ENCODE measurements at places on chromosomes 7 and 10.

DNA sequence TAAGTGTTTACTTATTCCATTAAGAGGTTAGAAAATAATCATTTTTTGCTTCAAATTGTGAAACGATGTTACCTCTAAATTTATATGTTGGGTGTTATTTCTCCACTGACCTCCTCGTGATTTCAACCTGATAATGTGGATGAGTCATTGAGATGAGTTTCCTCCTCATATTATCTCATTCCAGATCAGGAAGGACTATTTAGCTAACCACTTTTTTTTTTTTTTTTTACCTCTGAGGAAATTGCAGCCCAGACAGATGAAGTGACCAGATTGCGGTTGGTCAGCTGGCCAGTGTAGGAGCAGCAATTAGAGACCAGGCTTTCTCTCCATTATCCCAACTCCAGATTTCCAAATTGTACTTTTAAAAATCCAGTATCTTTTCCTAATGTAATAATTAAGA, 248.7 kb downstream of the FZD1 start:
- no peak for DNase-seq

GRCh38 chr7:79452032-79452494, 1.4 kb downstream of the MAGI2 start:
- no peak for DNase-seq

GRCh38 chr10:58414270-58415041, 29.2 kb downstream of the TFAM start:
- DNase-seq = no peak

DNA sequence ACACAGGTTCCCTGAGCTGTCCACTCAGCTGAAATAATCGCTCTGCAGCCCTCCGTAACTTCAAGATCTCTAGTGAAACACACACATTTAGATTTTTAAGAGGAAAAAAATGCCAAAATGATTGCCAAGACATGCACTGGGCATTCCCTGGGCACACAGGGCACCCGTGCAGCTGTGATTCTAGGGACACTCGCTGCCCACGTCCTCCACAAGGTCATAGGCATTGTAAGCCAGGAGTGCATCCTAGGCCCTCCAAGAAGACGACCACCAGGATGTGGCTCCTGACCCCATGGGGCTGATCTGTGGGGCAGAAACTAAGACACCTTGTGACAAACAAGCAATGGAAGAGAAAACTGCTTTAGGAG, 563.3 kb downstream of the PTPRN2 start:
- no peak for DNase-seq

DNA sequence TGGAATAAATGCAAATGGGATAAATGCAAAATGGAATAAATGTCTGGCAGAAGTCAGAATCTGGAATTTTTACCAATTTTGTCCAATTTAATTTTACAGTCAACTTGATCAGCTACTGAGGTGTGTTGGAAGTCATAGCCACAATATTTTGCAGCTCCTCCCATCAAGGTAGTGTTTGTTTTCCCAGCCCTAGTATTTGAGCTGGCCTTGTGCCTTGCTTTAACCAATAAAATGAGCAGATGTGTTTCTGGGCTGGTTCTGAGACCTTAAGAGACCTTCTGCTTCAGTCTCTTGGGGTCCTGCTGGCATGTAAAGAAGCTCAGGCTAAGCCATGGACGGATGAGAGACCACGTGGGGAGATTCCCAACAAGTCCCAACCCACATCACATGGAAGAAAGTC, 42.7 kb upstream of the RSBN1L start:
- no peak for DNase-seq

- no peak for DNase-seq
These were observed 700.3 kb downstream of the TNS3 start for GRCh38 chr7:46881507-46882127.

GRCh38 chr7:145378197-145378596, 542.3 kb upstream of the TPK1 start:
- DNase-seq = no peak

DNA sequence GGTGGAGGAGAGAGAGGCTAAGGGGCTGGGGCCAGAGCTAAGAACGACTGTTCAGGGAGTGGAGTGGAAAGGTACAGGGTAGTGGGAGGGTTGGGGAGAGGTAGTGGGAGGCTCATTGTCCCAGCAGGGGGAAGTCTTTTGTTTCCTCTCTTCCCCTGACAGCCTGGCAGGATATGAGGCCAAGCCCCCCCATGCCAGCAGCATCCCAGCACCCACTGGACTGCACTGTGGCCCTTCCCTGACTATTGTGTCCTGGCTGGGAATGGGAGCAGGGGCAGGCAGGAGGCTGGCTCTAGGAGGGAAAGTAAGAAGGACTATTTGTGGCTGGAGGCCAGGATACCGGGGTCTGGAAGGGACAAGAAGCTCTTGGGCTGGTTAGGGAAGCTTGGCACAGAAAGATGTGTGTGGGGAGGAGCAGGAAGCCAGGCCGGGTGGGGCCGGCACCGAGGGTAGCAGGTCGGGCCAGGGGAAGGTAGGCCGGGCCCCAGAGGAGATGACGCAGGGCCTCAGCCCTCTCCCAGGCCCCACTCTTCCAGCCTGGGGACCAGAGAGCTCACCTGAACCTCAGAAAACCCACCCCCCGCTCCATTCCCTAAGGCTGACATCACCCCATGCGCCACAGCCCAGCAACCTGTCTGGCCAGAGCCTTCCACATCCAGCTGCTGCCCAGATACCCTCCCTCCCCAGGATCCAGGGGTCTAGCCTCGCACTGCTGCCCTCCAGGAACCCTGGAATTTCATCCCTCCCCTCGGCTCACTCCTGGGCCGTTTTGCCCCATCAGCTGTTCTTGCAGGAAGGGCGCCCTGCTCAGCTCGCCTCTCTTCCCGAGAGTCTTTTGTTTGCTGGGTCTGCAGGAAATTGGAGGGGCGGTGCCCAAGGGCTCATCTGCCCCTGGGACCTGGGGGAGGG, 8.8 kb upstream of the EPHB4 start:
- DNase-seq = no peak

DNA sequence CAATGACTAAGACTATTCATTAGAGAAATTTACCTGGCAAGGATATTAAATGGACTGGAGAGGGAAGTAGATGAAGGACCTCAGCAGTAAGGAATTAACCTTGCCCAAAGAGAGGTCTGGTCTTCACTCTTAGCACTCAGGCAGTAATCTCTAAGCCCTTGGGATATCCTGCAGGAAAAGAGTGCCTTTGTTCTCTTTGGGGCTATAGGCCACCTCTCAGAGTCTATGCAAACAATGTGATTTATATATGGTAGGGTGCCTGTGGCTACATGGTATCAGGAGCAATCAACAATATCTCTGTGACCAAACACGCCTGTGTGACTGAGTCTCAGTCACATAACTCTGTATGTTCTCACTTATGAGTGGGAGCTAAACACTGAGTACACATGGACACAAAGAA, 154.7 kb upstream of the CDK1 start:
- no peak for DNase-seq

- no peak for DNase-seq
These were observed 71.1 kb downstream of the INSYN2A start for GRCh38 chr10:127125331-127125730.

- DNase-seq = no peak
These were observed 69.2 kb downstream of the LHPP start for GRCh38 chr10:124530816-124531215.

DNA sequence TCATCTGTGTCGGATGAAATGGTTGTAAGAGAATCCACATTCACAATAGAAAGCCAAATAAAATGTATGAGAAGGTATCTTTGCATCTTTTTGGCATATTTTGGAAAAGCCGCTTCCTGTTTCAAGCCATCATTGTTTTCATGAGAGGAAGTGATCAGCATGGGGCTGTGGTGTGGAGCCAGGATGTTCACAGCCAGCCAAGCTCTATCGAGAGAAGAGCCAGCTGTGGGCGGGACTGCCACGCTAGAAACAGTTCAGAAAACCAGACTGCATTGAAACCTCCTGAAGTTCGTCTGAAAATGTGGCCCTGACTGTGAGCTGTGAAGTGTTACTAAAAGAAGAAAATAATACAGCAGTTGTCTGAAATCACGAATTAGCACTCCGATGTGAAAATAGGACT, 21.2 kb upstream of the NPS start:
- DNase-seq = no peak

DNA sequence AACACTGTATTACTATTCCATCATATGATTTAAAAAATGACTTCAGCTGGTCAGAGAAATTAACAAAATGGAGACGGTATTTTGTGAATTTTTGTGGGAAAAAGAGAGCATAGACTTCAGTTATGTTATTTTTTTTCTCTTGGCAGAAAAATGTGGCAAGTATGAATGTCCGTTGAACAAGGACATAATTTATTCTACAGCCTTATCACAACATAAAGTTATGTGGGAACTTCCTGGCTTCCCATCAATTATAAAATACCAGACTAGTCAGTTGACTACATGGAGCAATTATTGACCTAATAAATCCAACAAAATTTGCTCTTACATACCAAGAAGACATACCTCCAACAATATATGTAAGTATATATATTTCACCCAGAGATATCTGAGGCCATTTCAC, 88.6 kb upstream of the PPP1R3A start:
- no peak for DNase-seq

DNA sequence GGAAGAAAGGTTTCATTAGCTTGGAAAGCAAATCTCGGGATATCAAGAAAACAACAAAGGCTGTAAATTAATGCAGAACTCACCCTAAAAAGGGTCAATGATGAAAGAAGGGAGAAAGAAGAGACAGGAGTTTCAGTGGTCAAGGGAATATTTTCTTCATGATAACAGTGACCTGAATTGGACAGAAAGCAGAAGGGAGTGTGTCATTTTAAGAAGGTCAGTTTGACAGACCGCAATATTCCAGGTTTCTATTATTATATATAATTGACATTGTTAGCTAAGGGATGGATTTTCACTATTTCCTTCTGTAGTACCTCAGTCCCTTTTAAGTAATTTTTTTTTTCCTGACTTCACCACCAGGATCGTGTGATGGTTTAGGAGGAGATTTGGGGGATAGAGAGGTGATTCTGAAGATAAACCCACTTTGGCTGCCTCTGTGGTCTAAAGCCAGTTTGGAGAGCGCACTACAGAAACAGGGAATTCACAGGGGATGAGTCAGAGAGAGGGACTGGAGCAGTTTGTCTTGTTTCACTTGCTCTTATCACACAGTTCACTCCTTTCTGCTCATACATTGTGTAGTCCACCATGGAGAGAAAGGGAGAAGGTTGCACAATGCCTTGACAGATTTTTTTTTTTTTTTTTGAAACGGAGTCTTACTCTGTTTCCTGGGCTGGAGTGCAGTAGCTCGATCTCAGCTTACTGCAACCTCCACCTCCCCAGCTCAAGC, 417.9 kb downstream of the AUTS2 start:
- DNase-seq = no peak

DNA sequence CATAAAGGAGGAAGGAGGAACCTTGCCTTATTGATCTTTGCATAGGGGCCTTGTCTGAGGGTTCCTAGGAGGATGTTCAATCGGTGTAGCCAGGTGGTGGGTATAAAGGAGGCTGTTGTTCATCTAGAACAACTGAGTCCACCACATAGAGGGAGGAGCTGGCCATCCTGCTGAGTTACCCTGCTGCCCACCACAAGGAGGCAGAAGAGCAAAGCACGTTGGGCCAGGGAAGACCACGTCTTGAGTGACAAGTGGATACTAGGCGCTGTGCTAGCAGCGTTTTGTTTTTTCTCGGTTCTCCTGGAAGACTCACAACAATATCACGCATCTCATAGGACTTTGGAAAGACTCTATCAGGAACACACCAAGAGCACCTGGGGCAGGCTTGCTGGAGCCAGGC, 20.0 kb downstream of the FOXI2 start:
- no peak for DNase-seq

- no peak for DNase-seq
These were observed 36.0 kb upstream of the NPFFR1 start for GRCh38 chr10:70319824-70320223.

DNA sequence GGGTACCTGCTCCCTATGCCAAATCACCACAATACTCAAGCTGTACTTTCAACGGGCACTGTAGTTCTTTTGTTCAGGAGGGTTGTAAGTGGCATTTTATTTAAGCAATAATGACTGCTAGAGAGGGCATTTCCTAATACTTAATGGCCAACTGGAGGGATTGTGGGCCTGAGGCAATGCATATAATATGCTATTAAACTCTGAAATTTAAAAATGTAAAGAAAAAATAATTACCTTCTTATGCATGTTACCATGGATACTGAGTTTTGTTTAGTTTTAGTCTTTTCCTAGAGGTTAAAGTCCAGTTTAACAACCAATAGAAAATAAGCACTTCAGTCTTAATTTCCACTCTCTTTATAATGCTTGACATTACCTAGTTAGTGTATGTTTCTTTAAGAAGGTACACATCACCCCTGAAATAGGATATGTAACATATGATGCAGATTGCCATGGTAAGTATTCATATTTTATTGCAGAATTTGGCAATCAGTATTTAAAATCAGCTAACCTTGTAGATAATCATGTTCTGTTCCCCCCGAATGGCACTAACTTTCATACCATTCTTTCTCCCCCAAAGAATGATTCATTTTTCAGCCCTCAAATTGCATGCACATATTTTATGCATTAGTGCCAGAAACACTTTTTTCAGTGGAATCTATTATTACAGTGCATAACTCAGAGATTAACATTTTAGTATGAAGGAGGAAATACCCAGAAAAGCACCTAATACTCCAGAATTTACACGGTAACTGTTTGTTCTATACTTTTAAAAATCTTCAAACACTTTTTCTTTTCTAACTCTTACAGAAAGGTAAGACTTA, 90.3 kb upstream of the ZNF438 start:
- DNase-seq = no peak

- DNase-seq = no peak
These were observed 484.6 kb downstream of the GATA3 start for GRCh38 chr10:8539056-8539455.

GRCh38 chr10:103850572-103850895, 4.8 kb downstream of the SH3PXD2A start:
- no peak for DNase-seq

DNA sequence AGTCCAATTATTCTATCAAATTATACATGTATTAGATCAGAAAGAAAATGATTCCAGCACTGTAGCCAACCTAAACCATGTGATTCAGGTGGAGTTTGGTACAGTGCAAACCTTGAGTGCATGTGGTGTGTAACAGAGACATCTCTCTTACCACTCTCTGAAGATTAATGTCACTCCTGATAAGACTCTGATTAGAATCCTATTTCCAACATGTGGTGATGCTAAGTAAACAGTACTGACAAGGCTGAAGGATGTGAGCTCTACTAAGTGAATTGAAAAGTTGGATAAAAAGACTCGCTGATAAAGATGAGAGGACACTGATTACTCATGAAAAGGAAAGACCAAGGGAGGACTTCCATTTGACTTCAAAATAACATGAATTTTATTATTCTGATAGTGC, 232.0 kb downstream of the SDK1 start:
- DNase-seq = no peak

DNA sequence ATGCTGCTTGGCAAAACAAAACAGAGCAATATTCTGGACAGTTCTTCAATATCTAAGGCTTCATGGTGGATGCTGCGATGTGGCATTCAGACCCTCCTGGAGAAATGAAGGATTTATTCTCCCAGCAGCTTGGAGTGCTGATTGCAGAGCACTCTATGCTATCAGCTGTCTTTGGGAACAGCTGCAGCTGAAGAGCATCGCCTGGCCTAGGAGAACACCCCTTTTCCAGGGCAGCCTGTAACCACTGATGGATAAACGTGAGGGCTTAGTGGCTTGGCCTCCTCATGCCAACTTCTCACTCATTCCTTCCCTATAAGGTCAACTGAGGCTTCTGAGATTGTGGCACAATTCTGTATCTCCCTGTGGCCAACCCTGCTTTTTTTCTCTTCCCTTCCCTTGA, 638.1 kb upstream of the CNTNAP2 start:
- no peak for DNase-seq

GRCh38 chr10:6973899-6974298, 393.8 kb upstream of the PRKCQ start:
- DNase-seq = no peak

- DNase-seq = no peak
These were observed 148.5 kb downstream of the LRRN3 start for GRCh38 chr7:111239437-111239836.

GRCh38 chr7:133602291-133602690, 349.4 kb downstream of the EXOC4 start:
- no peak for DNase-seq

All from activated T-helper 9 cell treated with anti-CD3 and anti-CD28 coated beads, Interleukin-2, amount 50 U/mL, for 16 hours (primary cell).